Memory B cell (primary cell): ENCODE measurements at places on chromosomes 12 and 14.

DNA sequence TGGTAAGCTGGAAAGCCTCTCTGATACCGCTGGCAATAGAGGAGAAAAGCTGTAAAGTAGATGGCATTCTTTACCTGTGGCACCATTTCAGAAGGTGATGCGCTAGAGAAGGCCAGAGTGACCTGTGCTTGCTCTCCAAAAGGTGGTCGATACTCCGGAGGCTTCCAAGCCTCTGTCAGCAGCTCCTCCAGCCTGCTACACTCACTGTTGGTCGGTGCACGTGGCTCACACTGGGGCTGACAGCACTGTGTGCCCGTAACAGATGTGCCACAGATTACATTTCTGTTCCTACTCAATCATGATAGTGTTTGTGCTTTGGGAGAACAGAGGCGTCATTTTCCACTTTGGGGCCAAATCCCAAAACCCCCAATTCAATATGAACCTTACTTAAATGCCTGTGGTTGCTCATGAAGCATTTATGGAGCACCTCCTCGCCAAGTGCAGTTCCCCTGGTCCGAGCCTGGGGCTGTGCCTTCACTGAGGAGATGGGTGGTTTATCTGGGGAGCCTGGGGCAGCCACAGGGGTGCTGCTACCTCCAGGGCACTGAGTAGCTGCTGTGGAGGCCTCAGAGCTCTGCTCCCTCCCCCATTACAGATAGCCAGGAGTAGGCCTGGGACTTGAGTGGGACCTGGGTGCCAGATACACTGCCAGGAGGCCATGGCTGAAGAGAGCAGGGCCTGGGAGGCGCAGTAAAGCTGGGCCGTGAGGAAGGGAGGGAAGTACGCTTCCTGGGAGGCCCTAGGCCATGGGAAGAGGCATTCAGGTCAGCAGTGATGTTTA, 26.8 kb downstream of the CCNK start:
- no peak for DNase-seq

DNA sequence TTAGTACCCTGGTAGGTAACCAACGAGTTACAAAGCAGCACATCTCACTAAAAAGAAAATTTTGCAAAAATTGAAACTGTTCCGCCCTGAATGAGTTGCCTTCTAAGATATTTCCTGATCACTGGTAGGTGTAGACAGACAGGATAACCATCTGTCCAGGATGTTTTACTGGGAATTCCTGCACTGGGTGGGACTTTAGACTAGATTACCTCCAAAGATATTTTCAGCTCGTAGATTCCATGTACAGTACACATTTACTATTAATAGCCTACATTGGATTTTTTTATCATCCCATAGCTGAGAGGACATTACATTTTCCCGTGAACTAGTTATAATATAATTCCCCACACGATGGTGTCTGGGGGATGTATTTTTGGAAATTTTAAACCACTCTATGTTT, 139.6 kb downstream of the DYRK2 start:
- DNase-seq, result no peak

GRCh38 chr12:30361145-30361544, 334.5 kb downstream of the IPO8 start:
- DNase-seq, result no peak

GRCh38 chr14:91723501-91723900, 8.4 kb downstream of the CATSPERB start:
- DNase-seq, result no peak

GRCh38 chr12:47188576-47189441, 109.0 kb upstream of the AMIGO2 start:
- no peak for DNase-seq

GRCh38 chr12:127411166-127411915, 855.6 kb upstream of the TMEM132C start:
- DNase-seq, result no peak

DNA sequence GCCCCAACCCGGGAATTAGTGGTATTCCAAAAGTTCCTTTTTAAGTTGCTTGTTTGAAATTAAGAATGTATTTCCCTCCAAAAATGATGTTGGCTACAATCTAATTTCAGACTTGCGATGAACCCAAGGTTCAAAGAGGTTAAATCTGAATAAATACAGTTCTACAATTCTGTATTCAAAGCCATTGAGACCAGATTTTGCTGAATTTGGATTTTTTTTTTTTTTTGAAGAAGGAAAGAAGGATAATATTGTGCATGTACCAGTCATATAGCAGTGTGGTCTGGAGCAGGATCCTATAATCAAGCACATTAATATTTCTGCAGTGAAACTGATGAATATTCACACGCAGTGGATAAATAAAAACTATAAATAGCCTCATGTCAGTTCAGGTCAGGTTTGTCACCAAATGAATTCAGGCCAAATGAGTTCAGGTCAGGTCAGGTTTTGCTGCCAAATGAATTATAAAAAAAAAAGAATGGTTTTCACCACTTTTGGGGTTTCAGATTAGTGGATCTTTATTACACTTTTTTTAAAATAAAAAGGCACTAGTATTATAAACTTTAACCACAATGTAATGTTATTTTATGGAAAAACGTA, 69.5 kb downstream of the CRADD start:
- DNase-seq, result no peak

- no peak for DNase-seq
These were observed 57.1 kb downstream of the STON2 start for GRCh38 chr14:81342850-81343580.

GRCh38 chr12:124720004-124720680, 143.5 kb downstream of the SCARB1 start:
- no peak for DNase-seq

DNA sequence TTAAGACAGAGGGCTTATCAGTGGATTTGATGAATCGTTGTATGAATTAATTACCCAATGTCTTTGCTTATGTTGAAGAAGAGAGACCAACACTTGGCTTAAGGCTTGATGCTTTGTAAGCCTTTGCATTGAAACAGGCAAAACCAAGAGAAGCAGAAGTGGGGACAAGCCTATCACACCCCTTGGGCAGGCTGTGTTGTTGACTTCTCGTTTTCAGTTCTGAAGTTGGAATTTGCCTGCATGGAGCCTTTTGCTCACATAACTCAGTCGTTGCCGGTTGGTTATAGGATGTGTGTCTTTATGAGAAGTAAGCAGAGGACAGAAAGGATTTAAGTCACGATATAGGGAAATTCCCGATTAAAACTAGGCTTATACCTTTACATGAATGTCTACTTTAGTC, 94.7 kb downstream of the CCDC92 start:
- DNase-seq, result no peak

- no peak for DNase-seq
These were observed 1.2 kb downstream of the FBXO34 start for GRCh38 chr14:55272387-55272786.

DNA sequence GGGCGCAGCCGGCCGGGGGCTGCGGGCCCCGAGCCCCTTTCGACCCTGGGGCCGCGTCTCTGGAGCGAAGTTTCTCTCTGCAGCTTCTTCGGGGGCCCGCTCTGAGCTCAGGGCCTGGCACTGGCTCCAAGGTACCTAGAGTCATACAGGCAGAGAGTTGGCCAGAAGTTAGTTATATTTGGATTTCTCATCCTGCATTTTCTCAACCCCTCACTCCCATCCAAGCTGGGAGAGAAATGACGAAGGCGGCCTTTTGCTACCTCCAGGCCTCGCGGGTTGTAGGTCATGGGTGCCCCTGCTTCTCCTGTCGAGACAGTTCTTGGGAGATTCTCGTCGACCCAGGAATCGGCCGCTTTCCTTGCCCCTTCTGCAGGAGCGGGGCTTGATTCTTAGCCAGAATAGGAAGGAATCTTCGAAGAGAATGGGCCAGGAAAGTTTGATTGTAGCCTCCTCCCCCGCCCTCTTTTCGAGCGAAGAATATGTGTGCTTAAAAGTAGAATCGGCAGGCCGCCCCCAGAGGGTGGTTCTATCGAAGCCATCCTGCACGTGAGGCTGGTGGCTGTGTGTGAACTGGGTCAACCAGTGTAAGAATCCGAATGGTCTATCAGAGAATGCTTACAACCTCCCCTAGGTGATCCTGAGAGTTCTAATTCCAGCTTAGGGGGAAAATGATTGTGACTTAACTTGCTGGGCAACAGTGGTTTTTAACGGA, 785 bp downstream of the MLEC start:
- no peak for DNase-seq

DNA sequence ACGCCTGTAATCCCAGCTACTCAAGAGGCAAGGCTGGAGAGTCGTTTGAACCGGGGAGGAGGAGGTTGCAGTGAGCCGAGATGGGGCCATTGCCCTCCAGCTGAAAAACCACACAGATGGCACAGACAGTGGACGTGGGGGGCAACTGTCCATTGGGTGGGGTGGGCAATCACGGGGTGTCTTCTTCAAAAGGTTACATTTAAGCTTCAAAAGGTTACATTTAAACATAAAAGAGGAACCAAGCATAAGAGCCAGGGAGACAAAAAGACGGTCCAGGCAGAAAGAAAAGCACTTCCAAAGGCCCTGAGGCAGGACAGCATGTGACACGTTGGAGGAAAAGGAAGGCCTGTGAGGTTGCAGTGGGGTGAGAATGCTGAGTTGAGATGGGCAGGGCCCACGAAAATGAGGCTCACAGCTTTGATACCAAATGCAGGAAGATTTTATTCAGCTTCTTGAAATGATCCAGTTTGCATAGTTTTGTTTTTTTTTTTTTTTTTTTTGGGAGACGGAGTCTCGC, 10.7 kb downstream of the SCARB1 start:
- DNase-seq, result no peak

DNA sequence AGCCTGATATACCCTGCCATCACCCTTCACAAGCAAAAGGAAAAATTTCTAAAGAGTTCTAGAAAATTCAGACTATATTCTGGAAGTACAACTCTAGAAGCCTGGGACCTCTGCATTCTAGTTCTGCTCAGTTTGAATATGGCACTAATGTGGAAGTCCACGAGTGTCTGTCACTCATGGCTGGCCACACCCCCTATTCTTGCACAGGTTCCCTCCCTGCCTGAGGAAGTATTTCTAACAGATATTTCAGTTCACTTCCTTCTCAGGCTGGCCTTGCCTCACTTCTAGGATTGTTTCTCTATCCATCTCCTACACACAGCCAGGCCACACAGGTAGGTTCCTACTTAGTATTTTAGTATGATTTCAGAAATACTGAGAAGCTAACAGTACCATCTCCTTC, 67.4 kb downstream of the PHLDA1 start:
- no peak for DNase-seq

- DNase-seq, result no peak
These were observed 64.0 kb downstream of the PDE3A start for GRCh38 chr12:20432290-20432689.

DNA sequence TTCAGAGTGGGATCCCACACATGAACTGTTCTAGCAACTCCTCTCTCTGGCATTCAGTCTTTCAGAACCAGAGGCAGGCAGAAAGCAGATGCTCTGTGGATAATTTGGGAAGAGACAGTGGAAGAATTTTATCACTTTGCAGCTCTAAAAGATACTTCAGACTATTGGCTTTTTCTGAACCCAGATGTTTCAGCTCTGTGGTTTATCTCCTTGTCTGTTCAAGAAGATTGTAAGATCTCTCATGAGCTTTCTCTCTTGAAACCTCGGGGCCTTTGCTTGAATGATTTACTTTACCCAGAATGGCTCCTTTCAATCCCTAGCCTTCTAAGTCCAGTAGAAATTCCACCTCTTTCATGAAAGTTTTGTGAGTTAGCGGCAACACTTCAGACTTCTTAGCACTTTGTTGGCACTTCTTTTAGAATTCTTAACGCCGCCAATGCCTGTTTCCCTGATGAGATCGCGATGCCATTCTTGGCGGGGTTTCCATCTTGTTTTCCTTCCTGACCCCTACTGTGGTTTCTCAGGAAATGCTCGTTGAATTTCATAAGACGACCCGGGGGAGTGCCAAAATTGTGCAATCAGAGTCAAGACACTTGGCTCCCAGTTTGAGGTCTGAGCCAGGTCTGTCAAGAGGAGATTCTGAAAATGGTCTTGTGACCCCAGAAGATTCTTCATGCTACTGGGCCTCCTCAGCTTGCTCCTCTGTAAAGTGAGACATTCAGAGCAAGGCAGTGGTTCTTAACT, 107.0 kb upstream of the PRICKLE1 start:
- no peak for DNase-seq

DNA sequence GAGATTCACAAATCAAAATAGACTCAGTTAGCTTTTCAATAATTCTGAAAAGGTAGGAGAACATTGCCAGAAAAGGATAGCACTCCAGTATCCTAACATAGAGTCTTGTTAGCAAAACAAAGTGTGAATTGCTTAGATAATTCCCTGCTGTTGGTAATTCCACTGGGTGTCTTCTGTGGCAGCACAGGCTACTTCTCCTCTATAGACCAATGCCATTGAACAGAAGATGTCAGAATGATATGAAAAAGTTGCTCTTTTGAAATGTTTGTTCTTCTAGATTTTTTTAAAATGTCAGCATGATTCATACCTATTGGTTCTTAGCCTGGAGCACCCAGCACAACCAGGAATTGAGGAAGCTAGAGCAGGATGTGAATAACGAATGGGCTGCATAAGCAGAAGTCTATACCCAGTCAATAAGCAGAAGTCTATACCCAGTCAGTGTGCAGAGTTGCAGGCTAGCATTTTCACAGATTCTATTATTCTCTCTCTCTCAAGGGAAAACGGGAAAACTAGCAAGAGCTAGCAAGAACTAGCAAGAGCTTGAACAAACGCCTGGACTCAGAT, 112.8 kb downstream of the SYT1 start:
- DNase-seq, result no peak

GRCh38 chr12:105355752-105356151, 25.3 kb downstream of the C12orf75 start:
- DNase-seq, result no peak

- no peak for DNase-seq
These were observed 2.3 kb upstream of the GARIN2 start for GRCh38 chr14:67186789-67187584.

DNA sequence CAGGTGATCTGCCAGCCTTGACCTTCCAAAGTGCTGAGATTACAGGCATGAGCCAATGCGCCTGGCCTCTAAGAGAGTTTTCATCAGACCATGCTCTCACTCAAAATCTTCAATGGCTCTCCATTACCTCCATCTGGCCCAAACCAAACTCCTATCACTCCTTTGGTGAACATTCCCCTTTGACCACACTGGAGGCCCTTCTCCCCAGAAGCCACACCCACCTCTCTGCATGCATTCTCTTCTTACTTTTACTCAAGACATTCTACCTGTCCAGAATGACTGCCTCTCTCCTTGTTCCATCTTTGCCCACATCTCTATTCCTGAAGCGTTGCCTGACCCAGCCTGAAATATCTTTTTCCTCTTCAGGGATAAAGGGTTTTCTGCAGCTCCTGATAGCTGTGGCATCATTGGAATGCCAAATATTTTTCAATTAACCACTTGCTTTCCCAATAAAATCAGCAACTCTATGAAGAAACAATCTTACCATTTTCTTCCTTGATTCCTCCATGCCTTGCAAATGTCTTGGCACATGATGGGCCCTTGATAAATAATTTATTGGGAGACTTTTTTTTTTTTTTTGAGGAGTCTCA, 15.5 kb downstream of the PLEK2 start:
- no peak for DNase-seq

GRCh38 chr14:20998674-20999366, at the start of gene SLC39A2:
Gene SLC39A2, plus strand, starts transcription at chr14:20999293. Its CDS starts 154 bp downstream, at chr14:20999447.
- DNase-seq, result no peak

DNA sequence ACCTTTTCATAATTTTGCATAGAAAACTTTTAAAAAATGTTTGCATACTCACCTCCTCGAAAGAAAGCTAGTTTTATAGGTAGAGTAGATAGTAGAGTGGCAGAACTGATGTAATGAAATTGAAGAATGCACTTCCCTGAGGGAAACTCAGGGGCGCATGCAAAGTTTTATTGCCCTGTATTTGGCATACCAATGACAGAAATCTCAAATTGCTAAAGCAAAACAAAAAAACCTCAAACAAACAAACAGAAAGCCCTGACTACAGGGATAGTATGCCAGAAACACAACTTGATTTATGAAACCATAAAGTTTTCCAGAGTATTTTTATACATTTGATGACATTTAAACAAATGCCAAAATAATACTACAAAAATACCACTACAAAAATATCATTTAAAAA, 1.8 kb downstream of the RASSF9 start:
- no peak for DNase-seq
